ENCODE measurements at places on chromosomes 7 and 10. TPM values are rescaled to one million over a fixed set of nuclear protein-coding genes. Genes with fewer than 3 reads are reported as not detected.

Gene ZNF736
- 2.9 TPM for total RNA-seq

- DNase-seq = no peak
Observed at GRCh38 chr7:50197549-50197948, 104.5 kb upstream of the ZPBP start.

Gene CCDC136
- 9.4 TPM for total RNA-seq

GRCh38 chr10:29687421-29688164, 52.8 kb upstream of the SVIL start:
- DNase-seq = no peak

Gene RELN
- total RNA-seq = 0.20 TPM

DNA sequence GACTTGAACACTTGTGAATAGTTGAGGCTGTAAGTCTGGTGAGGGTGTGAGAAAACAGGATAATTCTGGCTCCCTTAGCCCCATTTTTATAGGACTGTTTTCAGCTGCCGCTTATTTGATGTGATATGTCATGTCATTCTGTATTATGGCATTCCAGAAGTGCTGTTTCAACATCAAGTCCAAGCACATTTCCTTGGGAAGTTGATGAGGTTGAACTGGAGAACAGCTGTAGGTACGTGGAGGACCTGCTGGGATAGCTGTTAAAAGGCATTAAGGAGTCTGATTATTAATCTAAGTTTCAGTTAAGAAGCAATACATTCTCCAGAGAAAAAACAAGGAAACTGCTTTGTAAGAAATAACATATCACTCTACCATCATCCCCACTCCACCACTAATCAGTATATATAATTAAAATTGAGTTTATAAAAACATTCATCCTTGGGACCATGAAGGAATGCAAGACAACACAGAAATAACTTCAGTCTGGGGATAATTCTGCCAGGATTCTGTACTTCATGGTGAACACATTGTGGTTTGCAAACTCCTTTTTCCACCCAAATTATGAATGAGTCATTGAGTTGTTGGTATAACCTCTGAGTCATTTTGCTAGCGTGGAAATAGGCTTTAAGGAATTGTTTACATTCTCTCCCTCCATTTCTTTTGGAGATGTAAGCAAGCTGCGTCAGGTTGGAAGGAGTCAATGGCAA, 39.9 kb upstream of the TMEM229A start:
- DNase-seq = no peak

Gene HTR7
- total RNA-seq = 0.27 TPM

DNA sequence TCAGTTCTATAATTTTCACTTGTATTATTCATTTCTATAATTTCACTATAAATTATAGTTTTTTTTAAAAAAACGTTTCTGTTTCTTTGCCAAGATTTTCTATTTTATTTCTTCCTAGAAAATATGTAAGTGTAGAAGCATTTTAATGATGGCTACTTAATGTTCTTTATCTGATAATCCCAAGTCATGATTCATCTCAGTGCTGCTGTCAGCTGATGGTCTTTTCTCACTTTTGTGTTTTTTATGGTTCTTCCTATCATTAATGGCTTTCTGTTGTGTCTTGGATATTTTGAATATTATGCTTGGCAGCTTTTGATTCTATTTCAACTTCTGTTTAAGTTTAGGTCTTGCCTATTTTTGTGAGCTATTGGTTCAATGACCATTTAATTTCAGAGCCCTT, 268.6 kb downstream of the BAMBI start:
- no peak for DNase-seq

Gene C10orf62
- 1.1 TPM for total RNA-seq

- DNase-seq = no peak
Observed at GRCh38 chr7:18345641-18346234, 149.8 kb upstream of the HDAC9 start.

Gene VIPR2
- total RNA-seq = 3.2 TPM

GRCh38 chr10:14839305-14839695, 1.2 kb downstream of the HSPA14 start:
- no peak for DNase-seq

GRCh38 chr10:126930131-126930882, 25.1 kb downstream of the DOCK1 start:
- no peak for DNase-seq

DNA sequence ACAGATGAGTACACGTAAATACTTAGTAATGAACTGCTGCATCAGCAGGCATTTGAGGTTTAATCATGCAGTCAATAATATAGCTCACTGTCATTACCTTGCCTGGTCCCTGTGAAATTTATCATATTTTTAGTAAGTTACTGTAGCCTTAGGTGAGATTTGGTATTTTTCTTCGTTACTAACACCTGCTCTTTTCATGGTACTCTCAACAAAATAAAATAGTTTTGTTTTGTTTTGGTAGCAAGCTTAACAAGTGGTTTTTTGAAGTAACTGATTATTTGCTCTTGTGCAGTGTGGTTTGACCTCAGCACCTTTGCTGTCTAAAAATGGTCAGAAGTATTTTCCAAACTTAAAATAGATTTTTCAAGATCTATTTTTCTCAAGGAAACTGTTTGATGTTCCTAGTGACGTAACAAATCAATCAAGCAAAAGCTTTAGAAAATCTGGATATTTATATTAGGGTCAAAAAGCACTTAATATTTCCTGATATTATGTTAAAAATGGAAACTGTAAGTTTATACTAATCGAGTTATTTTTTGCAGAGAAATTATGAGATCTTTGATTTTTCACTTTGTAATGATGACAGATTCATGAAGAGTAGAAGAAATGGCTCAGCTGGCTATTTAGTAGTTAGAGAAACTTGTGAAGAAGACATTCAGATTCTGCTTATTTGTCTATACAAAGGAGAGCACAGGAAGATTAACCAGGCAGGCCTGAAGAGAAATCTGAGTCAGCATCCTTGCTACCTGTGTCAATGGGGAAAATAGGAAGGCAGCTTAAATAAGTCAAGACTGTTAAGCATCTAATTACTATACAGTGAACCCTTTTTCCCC, 21.0 kb upstream of the RPA3 start:
- DNase-seq = no peak

Gene GTF2IRD2
- 13.6 TPM for total RNA-seq

DNA sequence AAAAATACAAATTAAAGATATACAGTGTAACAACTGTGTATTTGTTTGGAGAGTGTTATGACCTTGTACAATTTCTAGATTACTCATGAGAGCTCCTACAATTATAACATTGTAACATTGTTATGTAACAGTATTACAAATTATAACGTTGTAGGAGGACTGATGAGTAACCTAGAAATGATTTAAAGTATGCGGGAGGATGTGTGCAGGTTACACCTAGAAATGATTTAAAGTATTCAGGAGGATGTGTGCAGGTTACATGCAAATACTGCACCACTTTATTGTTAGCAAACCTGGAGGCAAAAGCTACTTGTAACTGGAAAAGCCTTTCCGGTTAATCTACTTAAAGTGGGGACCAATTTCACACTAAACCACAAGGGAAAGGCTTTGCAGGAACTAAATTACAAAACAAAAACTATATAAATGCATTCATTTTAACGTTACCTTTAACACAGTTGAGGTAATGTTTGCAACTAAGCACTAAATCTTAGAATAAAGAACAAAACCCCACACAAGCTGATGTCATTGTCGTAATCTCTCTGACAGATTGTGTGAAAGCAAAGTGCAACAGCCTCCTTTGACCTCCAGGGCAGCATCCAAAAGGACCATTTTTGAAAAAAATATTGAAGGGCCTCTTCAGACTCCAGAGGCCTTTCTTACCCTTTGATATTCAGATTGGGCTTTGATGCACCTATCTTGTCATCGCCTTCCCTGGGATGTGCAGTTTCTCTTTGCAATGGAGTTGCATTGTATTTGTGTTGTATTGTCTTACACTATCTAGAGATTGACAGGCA, 522.1 kb upstream of the FOXK1 start:
- DNase-seq = no peak

- no peak for DNase-seq
Observed at GRCh38 chr7:73537051-73537450, 15.0 kb upstream of the BAZ1B start.

Gene PCLO
- not detected for total RNA-seq

- peak; percentile 1 for DNase-seq
Observed at GRCh38 chr7:149223176-149223575, 16.3 kb upstream of the ZNF212 start.

Gene ERCC6
- total RNA-seq = 11.5 TPM

GRCh38 chr7:139118805-139119485, 9.4 kb upstream of the ZC3HAV1 start:
- DNase-seq = no peak

Gene RHOBTB1
- total RNA-seq = 37.8 TPM

Gene PDLIM1
- total RNA-seq = 267 TPM

DNA sequence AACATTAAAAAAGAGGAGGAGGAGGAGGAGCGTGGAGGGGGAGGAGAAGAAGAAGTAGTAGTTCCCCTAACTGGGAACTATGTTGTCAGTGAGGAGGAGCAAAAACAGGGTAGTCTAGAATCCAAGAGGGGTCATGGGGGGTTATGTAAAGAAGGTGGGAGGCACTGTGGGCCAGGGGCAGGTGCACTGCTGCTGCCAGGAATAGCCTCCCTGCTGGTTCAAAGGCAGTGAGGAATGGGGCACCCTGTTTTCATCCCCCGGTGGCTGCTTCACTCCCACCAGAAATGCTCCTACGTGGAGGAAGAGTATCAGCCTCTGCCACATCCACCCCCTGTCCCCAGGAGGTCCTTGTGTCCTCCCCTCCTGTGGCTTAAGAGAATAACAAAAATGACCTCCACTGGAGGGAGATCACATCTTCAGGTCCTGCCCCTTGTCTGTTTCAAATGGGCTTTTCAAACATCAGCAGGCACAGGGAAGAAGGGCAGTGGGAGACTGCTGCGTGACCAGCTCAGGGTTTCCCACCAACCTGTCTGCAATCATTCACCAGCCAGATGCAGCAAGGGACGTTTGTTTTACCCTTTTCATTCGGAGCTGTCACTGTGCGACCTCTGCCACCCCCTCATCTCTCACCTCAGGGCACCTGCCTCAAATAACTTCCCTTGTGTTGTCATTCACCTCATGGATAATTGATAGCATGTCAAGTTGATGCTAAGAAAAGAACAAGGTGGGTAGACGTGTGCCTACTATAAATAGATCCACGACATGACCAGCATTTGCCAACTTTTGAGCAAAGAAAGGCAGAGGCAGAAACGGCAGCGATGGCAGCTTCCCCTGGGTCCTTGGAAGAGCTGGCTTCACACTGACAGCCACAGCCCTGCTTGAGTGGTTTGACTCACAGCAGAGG, 92.6 kb downstream of the DGKI start:
- no peak for DNase-seq

GRCh38 chr7:7321681-7322080, 139.3 kb downstream of the C1GALT1 start:
- no peak for DNase-seq

GRCh38 chr10:125263551-125263950, 103.2 kb upstream of the CTBP2 start:
- no peak for DNase-seq

Gene CYP3A4
- 4.2 TPM for total RNA-seq

GRCh38 chr7:50538478-50538877, 26.7 kb downstream of the DDC start:
- DNase-seq = no peak

Gene HOXA7
- 5.3 TPM for total RNA-seq

DNA sequence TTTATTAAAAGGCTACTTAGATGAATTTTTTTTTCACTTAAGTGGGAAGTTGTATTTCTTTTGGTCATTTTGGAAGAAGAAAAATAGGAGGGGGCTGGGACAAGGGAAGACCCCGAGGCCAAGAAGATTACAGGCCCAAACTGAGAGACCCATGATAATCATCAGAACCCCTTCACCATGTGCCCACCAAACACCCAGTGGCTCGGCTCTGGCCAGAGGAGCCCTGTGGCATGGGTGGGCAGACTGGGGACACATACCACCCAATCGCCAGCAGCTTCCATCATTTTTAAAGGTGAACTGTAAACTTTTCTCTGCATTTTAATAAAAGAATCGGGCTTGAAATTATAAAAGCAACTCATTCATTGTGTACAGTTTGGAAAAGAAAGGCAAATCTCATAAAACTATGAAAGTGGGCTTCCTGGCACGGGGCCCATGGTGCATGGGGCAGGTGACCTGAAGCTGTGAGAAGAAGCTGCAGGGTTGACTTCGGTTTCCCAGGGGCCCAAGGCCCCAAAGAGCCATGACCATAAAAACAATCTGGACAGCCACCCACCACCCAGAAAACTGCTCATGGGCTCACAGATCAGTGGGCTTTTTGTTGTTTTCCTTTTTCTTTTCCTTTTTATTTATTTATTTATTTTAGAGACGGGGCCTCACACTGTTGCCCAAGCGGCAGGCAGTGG, 29.4 kb upstream of the RET start:
- DNase-seq = no peak

- no peak for DNase-seq
Observed at GRCh38 chr10:31384589-31384949, 65.6 kb downstream of the ZEB1 start.

DNA sequence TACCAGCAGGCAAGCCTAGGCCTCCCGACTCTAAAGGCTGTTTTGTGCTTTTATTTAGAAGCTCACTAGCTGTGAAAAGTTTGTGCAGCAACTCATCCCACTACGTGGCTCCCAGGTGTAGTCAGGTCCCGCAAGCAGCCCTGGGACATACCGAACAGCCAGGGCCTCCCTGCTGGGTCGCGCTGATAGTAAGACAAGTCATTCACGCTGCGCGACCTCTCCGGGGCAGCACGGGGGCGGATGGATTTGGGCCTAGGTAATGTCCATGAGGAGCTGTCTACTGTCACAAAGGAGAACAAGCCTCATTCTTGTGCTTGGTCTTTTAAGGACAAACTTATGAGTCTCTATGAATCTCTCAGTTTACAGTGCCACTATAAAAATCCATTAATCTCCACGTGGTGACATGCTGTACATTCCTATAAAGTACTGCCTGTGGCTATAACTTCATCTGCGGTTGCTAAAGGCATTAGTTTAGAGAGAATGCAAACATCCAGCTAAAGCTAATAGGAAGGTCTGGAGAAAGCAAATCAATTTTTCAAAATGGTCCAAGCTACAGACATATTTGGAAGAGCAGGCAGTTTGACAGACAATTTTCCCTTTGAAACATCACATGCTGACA, 546.8 kb downstream of the PHTF2 start:
- no peak for DNase-seq

Data from psoas muscle (tissue), 8 donors.